ENCODE measurements at places on chromosomes 7 and 10. TPM values are rescaled to one million over a fixed set of nuclear protein-coding genes. Genes with fewer than 3 reads are reported as not detected.

Gene CCL26
- not detected for total RNA-seq

DNA sequence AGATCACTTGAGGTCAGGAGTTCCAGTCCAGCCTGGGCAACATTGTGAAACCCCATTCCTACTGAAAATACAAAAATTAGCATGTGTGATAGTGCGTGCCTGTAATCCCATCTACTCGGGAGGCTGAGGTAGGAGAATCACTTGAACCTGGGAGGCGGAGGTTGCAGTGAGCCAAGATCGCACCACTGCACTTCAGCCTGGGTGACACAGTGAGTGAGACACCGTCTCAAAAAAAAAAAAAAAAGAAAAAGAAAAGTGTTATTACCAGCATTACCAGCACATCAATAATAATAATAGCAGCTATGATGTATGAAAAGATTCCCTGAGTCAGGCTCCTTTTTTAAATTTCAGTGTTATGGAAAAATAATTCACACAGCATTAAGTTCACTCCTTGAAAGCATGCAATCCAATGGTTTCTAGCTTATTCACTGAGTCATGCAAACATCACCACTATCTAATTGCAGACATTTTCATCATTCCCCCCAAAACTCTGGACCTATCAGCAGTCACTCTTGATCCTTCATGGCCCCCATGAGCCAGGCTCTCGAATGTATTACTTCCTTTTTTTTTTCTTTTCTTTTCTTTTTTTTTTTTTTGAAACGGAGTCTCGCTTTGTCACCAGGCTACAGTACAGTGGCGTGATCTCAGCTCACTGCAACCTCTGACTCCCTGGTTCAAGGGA, 228.4 kb downstream of the FANK1 start:
- no peaks in the 10 kb centered on the region for H3K27me3 ChIP-seq
- H3K4me3 ChIP-seq, result no peak overlapping the region
- peaks cover 1% of the 10 kb centered on the region for H3K36me3 ChIP-seq
- H3K4me1 ChIP-seq, result no peaks in the 10 kb centered on the region
- no peak for DNase-seq

Gene NODAL
- not detected for total RNA-seq

GRCh38 chr7:13986208-13986607, 3.3 kb downstream of the ETV1 start:
- DNase-seq, result no peak
- no peak overlapping the region for H3K27ac ChIP-seq

DNA sequence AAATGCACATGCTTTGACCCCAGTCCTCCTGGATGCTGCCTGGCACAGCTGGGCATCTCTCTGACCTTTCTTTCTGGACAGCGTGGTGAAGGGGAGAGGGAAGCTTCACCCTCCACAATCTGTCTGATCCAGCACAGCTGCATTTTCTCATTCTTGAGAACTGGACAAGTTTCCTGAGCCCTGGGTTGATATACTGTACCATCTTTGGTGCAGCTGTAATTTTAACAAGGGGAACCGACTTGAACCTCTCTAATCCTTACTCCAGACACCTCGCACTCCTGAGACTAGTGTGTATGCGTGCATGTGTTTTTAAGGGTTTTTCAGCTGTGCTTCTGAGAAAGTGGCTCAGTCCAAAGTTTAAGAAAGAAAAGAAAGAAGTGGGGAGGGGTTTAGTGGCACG, 655.7 kb downstream of the INHBA start:
- no peaks in the 10 kb centered on the region for H3K27me3 ChIP-seq
- no peaks in the 10 kb centered on the region for H3K36me3 ChIP-seq
- no peaks in the 10 kb centered on the region for H3K4me1 ChIP-seq
- H3K4me3 ChIP-seq, result no peak overlapping the region
